Large intestine (tissue), 12 donors: ENCODE measurements at places on chromosomes 1 and 21. TPM values are rescaled to one million over a fixed set of nuclear protein-coding genes. Genes with fewer than 3 reads are reported as not detected.

The LORICRIN gene
- polyA plus RNA-seq = not detected

The PLA2G2C gene
- polyA plus RNA-seq = 0.06 TPM

The RGSL1 gene
- not detected for polyA plus RNA-seq

GRCh38 chr1:171916315-171916771 lies 75.0 kb downstream of the DNM3 start:
- no peak for DNase-seq

- DNase-seq = peak; percentile 40
Observed at GRCh38 chr1:152141971-152142584, 16.9 kb downstream of the RPTN start.

- no peak for DNase-seq
Observed at GRCh38 chr1:166221316-166221715, 54.5 kb upstream of the FAM78B start.

DNA sequence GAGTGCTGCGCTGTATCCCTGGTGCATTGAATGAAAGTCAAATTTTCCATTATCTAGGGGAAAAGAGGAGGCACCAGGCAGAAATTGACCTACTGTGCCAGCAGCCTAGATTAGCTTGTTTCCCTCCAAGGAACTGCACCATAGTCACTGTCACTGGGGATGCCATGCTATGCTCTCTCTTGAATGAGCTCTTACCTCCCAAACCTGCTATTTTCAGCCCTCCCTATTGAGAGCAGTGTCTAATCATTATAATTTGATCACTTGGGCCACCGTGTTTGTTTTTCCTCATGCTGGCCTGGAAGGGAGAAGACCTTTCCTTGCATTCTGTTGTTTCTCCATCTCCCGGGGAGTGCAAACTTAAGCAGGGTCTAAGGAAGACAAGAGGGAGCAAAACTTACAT lies 492.9 kb downstream of the SIPA1L2 start:
- no peak for DNase-seq

DNA sequence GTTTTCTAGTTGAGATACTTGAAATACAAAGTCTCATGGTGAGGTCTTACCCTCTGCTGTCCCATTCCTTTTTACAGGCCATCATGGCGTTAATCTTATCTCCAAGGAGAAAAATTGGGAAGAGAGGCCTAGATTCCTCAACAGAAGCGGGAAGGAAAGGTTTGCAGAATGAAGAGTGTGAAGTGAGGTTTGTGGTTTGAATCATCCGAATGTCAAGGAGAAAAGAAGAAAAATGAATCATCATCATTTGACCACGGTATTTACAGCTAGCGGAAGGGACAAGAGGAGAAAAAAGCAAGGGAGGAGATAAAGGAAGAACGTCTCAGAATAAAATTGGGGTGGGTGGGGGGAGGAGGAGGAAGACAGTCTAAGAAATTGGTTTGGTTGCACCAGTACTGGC lies 935 bp upstream of the COG2 start:
- DNase-seq = no peak

DNA sequence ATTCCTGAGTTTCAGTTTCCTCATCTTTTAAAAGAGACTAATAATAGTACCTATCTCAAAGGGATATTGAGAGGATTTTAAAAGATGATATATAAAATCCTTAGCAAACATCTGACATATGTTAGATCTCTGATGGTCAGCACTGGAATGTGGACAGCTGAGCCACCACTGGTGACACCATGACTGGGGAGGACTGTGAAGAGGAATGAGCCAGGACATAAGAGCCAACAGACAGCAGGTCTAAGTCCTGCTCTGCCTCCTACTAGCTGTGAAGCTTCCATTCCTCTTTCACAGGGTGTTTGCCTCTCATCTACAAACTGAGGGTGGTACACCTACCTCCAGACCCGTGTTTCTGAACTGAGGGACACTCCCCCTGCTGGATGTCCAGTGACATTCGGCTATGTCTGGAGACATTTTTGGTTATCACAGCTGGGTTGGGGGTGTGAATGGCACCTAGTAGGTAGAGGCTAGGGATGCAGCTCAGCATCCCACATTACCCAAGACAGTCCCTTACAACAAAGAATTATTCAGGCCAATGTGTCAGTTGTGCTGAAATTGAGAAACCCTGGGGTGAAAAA lies 109.1 kb upstream of the OLIG2 start:
- no peak for DNase-seq

GRCh38 chr1:178633056-178633455 lies 92.0 kb upstream of the RALGPS2 start:
- DNase-seq = no peak

- no peak for DNase-seq
Observed at GRCh38 chr1:198660341-198661261, 21.8 kb downstream of the PTPRC start.

GRCh38 chr1:157199421-157199755 lies 61.2 kb upstream of the ETV3 start:
- DNase-seq = no peak

DNA sequence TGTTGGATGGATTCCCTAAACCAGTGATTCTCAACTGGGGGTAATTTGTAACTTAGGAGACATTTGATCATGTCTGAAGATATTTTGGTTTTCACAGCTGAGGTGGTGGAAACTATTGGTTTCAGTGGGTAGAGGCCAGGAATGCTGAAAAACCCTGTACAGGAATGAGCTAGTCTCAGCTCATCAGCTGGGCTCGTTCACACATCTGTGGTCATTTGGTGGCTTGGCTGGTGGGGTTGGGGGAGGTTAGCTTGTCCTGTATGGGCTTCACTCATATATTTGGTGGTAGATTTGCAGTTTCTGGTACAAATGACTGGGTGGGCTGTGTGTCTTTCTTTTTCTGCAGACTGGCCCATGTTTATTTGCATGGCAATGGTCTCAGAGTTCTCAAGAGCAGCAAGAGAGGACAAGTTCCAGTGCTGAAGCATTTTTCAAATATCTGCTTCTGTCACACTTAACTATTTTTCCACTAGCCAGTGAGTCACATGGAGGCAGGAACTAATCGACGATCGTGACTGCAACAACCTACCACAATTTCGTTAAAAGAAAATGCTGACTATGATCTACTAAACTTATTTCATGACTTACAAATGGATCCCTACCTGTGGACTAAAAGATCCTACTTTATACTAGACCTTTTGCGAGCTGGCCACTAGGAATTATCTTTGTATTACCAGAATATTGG lies 321.7 kb upstream of the PLXNA2 start:
- DNase-seq = no peak

GRCh38 chr1:186960861-186961260 lies 132.1 kb downstream of the PLA2G4A start:
- DNase-seq = no peak

DNA sequence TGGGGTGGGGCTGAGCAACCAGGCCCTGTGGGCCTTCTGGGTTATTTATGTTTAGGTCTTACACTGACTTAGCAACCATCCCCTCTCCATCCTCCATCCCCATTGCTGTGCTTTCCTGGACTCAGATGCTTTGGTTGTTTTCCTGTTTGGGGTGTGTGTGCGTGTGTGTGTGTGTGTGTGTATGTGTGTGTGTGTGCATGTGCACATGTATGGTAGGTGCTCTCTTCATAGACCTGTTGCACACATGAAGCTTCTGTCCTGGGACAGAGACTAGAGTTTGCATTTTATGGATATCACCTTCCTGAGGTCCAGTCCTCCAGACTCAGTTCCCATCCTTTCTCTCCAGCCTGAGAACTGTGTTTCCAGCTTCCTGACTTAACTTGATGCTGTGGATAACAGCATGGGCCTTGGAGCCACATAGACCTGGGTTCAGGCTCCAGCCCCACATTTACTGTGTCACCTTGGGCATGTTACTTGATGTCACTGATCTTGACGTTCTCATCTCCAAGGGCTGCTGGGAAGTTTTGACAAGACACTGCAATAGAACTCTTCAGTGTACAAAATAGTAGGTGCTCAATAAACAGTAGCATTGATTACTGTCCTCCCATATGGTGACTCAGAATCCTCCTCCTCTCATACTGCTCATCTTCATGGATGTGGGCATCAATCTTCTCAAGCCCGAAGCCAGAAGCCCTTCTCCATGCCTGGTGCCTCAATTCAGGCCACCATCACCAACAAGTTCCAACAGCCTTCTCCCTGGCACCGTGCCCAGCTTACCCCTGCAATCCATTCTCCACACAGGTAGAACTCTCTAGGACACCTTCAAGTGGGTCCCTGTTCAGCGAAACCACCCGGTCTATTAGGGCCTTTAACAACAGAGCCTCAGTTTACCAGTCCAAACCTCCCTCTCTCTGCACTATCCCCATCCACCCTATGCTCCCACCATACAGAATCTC lies 181.8 kb upstream of the EDN2 start:
- no peak for DNase-seq

DNA sequence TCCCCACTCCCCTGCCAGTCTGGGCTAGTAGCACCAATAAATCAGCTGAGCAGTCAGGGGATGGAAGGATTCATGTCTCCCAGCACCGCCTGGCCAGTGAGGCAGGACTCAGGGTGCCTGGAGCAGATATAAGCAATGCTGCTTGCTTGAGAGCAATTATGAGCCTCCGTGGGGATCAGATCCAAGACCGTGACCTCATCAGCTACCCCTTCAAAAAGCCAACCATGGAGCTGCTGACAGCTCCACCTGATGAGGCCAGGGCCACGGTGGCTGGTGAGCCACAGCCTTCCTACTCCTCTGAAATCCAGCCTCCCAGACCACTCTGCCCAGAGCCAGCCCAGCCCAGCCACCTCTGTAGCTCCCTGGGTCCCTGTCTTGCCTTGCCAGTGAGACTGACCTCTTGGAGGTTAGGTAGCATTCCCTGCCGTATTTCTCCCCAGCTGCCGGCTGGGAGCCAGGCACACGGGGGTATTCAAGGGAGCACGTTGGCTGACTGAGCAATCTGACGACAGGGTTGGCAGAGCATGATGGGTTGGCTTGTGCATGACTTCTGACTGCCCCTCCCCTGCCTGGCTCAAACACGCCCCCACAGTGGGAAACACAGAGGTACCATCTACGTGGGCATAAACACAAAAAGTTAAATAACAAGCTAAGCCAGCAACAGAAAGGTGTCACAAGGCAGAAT lies 28.4 kb downstream of the SYT2 start:
- DNase-seq = no peak

GRCh38 chr1:166981589-166981988 lies 6.2 kb upstream of the ILDR2 start:
- DNase-seq = no peak
